ENCODE measurements at places on chromosomes 7 and 10. TPM values are rescaled to one million over a fixed set of nuclear protein-coding genes. Genes with fewer than 3 reads are reported as not detected.

The FEZF1 gene
- total RNA-seq, result not detected

The ODAD2 gene
- 53.3 TPM for total RNA-seq

The NPC1L1 gene
- not detected for total RNA-seq

The CNTNAP2 gene
- total RNA-seq, result not detected

GRCh38 chr10:61992671-61993668 lies 91.5 kb downstream of the ARID5B start:
- DNase-seq, result peak; percentile 56

DNA sequence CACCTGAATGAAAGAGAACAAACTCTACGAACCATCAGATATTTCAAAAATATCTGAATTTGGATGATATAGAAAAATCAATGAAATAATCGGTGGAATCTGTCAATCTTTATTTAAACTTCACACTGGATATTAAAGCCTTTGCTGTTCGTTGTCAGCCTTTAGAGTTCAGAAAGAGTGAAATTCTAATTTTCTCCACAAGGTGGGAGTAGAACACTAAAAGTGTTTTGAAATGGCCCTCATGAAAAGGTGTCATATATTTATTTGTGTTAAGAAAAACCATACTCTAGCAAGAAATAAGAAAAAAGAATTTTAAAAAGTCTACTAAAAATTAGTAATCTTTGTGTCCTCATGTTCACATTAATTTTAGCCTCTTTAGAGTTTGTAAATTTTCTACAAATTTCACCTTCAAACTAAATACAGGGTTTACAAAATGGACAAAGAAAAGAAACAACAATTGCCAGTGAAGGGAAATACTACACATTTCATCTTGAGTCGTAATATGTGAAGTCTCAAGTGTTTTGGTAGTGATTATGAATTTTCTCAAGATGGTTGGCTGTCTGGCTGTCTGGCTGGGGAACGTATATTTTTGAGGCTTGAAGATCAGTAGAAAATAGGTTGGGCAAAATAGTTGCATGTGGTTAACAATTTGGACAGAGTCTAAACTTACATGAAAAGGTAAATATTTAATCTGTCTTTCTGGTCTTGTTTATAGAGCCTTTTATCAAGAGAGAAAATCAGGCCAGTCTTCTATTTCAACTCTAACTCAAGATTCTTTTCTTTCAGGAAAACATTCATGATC lies 43.7 kb downstream of the DNAJB9 start:
- peak; percentile 46 for DNase-seq

- no peak for DNase-seq
Observed at GRCh38 chr7:121351682-121352081, 22.9 kb downstream of the WNT16 start.

DNA sequence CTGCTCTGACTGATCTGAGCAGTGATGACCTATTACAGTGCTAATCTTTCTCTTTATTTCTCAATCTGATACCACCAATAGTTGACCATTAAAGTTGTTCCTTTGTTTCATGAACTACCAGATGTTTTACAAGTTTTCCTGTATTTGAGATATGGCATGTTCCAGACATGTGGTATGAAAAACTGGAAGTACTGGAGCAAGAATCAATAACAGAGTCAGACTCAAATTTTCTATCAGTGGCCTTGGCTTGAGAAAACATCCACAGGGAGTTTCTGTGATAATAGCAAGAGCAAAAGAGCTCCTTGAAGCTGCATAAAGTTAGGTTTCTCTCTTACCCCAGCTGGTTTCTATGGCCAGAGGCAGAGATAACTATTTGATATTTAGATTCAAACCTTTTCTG lies 469.0 kb upstream of the STEAP1 start:
- DNase-seq, result no peak

- DNase-seq, result no peak
Observed at GRCh38 chr10:34726862-34727261, 88.2 kb downstream of the PARD3 start.

DNA sequence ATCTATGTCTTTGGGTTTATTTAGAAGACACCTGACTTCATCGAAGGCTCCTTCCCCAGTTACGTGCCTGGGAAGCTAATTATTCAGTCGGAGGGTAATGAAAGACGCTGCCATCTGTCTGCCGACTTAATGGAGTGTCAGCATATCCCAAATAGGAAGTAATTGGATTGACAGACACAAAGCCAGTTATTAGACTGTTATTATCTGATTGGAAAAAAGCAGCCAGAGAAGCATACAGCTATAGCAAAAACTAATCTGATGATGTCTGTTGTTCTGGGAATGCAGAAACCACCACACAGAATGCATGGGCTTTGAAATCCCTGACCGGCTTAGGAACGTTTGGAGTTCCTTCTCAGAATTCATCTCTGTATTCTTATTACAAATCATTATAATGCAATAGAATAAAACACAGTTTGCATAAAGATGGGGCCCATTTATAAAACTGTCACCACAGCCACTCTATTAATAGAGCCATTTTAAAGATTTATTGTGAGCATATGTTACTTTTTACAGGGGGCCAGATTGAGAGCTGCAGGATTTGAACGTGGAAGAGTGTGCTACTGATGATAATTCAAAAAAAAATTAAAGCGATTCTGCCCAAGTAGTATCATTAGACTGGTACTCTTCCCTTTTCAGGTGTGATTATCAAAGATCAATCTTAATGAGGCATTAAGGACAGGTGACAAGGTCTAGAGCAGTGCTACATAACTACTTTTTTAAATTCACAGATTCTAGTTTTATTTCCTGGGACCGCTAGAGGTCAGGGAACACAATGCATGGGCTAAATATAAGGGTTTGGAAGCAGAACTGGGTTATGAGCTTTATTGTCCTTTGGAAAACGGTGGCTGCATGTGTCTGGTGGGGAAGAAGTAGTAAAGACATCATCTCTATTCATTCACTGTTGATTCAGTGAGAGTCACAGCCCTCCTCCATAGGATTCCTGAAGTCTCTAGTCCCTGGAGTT lies 330.1 kb upstream of the LRGUK start:
- DNase-seq, result no peak

- peak; percentile 86 for DNase-seq
Observed at GRCh38 chr7:101244375-101245146, at the start of gene FIS1. FIS1 (minus strand) TSS chr7:101245081; CDS start chr7:101245004, 77 bp downstream.

All from A172 (cell line).